ENCODE measurements at places on chromosomes 2 and 18.

DNA sequence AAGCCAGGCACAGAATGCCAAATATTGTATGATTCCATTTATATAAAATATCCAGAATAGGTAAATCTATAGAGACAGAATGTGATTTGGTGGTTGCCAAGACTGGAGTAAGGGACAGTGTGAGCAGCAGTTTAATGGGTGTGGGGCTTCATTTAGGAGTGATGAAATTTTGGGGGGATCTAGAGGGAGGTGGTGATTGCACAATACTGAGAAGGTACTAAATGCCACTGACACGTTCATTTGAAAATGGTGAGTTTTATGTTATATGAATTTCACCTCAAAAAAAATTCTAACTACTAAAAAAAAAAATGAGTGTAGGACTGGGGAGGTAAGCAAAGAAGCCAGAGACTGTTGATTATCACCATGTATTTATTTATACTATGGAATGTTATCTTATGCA, 974.5 kb upstream of the ZEB2 start:
- no peak for DNase-seq

DNA sequence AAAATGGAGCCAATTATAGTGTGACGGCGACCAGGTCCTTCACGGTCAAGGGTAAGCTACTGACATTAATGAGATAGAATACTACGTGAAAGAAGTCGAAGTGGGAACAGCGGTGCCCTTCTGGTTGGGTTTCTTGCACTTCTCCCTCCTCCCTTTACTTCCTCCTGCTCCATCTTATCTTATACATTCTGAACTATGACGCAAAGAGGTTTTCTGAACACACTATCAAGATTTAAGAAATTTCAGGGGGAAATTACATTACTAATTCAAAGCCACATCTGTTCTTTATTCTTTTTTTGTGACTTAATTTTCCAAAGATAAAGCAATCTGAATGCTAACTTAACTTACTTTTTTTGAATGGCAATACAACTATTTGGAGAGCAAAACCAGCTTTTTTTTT, 14.8 kb upstream of the IL18R1 start:
- DNase-seq: no peak

- DNase-seq: no peak
Observed at GRCh38 chr2:44433895-44434294, 72.1 kb downstream of the CAMKMT start.

- peak; percentile 5 for DNase-seq
Observed at GRCh38 chr2:229714080-229714735, at the start of gene DNER. Gene DNER, minus strand, starts transcription at chr2:229714555. Its CDS starts 132 bp downstream, at chr2:229714423.

DNA sequence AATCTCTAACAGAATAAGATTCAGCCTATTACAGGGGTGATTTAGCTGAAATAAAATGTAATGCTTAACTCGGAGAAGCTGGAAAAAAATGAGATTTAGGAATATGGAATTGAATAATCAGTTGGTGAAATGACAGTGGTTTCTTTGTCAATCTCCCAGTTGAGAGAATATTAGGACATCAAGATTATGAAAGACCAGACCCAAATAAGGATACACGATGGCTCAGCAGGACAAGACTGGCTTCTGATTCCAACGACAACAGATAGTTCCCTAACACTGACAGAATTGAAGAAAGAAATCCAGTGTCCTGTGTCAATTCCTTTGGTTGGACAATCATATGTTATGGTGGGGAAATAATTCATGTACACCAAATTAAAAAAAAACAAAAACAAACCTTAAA, 55.8 kb downstream of the HRH4 start:
- DNase-seq: no peak

DNA sequence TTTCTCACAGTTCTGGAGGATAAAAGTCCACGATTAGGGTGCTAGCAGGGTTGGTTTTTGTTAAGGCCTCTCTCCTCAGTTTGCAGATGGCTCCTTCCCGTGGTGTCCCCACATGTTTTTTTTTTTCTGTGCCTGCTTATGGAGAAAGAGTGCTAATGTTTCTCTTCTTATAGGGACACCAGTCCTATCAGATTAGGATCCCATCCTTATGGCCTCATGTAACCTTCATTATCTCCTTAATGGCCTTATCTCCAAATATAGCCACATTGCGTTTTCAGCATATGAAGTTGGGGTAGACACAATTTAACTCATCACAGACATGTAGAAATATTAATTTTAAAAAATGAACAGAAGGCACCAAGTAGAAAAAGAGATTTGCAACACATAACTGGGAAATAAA, 755.7 kb upstream of the CELF4 start:
- no peak for DNase-seq

GRCh38 chr2:59288771-59289170, 1047.6 kb upstream of the FANCL start:
- no peak for DNase-seq

DNA sequence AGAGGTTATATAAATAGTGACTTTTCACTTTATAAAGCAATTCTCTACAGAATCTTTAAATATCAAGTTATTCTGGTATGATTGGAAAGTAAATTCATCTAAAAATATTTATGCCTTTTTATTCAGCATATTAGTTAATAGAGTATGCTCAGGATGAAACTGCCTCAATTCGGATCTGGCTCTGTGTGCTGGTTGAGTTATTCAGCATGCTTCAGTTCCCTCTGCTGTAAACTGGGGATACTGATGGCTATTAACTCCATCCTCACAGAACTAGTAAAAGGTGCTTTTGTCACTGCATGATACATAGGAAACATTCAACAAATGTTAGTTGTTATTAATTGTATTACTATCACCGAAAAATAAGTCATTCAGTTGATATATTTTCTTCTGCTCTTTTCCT, 250.3 kb downstream of the NRXN1 start:
- DNase-seq: no peak

DNA sequence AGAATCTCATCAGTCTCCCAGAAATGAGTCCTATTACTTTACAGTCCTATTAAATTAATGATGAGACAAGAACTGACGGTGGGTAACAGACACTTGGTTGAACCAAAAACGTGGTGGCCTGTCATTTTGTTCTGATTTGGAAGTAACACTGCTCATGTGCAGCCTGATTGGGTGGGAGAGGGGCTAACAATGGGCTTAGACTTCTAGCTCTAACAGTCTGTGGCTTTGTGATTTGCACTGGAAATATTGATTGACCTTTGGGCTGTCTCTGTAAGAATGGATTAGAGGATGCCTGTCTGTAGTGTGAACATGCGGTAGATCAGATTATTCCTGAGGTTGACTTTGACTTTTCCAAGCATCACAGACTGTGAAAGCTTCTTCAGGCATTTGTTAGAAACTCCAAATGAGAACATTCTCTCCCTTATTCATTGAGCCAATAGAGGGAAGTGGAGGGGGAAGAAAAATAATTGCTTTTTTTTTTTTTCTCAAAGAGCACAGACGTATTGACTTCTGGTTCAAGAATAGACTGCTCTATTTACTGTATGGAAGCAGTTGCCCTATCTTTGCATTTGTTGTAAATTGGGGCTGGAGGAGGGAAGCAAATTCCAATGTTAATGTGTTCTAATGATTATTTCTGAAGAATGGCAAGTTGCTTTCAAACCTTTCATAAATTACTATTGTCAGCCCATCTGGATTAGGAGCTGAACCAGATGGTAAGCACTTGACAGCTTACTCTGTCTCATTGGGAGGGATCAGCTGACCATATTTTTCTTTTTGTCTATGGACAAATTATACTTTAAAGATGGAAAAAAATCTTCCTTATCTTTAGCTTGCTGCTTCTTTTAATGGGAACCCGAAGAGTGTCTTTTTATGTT, 85.8 kb upstream of the TTN start:
- no peak for DNase-seq

GRCh38 chr2:5064687-5065086, 627.5 kb upstream of the SOX11 start:
- no peak for DNase-seq

DNA sequence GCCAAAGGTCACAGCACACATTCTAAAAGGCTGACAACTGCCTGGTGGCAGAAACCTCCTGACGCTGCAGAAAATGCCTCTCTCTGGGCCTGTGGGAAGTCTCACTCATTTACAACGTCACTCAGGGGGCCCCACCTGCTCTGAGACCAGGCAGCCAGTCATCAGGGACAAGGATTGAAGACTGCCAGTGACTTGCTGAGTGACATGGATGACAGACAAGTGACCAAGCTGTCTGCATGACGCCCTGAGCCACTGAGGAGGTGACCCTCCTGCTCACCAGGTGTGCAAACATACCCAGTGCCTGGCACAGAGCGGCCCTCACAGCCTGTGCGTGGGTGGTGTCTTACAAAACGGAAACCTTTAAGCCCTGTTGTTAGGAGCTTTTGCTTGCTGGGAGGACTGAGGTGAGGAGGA, 392.4 kb downstream of the TNS1 start:
- DNase-seq: peak; percentile 55

GRCh38 chr2:15460112-15460620, 101.0 kb downstream of the NBAS start:
- no peak for DNase-seq

DNA sequence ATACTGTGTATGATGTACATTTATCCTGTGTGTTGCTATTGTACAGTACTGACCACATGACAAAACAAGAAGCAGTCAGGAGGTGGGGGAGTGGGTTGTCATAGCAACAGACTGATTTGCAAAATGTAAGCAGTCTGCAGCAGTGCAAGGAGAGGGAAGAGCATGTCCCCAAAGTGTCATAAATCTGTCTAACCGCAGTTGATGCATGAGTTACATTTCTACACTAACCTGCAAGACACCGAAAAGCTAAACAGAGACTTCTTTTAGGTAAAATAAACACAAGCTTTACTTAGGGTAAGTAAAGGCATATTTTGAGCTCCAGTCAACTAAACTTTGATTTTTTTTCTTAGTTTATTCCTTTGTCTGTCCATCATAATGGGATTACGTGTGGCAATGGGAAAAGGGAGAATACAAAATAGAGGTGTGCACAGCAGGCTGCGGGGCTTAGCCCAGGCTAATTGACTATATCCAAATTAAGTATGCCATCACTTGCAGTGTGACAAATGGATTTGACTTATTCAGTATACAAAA, 134.5 kb downstream of the MEIS1 start:
- DNase-seq: no peak

- DNase-seq: no peak
Observed at GRCh38 chr2:55115761-55116597, 65.7 kb upstream of the RTN4 start.

GRCh38 chr2:142136571-142136970, 5.8 kb upstream of the LRP1B start:
- no peak for DNase-seq

GRCh38 chr2:178284613-178285286, 90.4 kb downstream of the OSBPL6 start:
- DNase-seq: no peak

GRCh38 chr2:216590780-216591179, 42.4 kb upstream of the IGFBP2 start:
- DNase-seq: no peak

DNA sequence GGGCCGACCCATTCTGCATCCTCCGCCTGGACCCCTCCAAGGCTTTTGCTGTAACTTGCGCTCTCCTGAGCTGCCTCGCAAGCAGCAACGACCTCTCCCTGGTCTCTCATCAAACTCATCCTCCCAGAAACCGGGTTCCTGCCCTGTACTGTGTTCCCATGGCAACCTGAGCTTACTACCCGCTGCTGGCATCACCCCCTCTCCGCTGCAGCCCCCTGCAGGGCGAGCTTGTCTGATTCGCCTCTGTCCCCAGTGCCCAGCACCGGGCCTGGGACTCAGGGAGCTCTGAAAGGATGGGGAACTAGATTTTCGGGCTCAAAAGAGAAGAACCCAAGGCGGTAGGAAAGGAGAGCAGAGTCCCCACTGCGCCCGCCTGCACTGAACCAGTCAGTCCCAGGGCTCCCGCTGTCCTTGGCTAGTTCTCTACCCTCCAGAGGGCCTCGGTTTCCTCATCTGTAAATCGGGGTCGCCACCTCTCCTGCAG, 463 bp downstream of the HS1BP3 start:
- DNase-seq: peak; percentile 25

DNA sequence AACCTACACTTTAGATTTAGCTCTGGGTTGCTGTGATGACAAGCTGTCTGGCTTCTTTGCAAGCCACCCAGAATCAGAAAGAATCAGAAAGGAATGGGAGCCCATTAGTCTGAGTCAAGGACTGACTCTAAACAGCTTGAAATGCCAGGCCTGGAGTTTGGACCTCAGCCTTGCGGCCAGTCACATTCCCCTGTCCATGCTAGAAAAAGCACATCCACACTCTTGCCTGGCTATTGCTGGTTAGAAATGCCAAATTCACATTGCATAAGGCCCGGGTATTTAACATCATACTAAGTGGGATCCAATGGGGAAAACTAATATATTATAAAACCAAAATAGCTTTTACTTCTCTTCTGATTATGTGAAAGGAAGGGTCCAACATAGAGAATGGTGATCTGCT, 756.8 kb upstream of the KLHL29 start:
- no peak for DNase-seq

DNA sequence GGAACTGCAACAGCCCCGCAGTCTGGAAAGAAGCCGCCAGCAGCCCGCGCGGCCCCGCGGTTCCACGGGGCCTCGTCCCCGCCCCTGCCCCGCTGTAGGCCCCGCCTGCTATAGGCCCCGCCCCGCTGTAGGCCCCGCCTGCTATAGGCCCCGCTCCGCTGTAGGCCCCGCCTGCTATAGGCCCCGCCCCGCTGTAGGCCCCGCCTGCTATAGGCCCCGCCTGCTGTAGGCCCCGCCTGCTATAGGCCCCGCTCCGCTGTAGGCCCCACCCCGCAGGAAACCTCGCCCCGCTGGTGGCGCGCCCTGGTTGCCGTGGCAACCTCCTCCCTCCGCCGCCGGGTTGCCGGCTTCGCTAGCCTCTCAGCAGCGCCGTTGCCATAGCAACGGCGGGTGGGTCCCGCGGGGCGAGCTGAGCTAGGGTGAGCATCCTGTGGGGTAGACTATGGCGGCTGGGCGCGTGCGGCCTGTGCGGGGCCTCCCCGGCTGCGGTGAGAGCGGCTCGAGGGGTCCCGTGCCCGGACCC, 12.2 kb upstream of the KIF1A start:
- DNase-seq: peak; percentile 97

- no peak for DNase-seq
Observed at GRCh38 chr2:72661985-72662384, 163.8 kb downstream of the EXOC6B start.

DNA sequence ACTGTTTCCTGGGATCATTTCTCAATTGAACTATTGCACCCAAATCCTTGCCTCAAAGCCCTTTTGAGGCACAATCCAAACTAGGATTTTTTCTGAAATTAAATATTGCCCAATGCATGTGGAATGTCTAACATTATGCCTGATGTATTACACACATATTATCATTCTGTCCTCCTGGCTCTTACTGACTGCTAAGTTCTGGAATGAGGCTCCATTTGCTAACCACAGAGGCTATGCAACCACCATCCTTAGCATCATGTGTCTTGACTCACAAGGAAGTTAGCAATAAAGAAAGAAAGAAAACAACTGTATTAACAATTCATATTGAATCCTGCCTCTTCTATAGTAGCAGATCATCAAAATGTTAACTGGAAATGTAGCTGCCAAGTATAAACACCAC, 1142.7 kb downstream of the CNTNAP5 start:
- no peak for DNase-seq
